Urothelium cell line (cell line): ENCODE measurements at places on chromosomes 5 and 9.

GRCh38 chr5:166123717-166124116, 2167.7 kb upstream of the WWC1 start:
- peak; percentile 14 for DNase-seq

DNA sequence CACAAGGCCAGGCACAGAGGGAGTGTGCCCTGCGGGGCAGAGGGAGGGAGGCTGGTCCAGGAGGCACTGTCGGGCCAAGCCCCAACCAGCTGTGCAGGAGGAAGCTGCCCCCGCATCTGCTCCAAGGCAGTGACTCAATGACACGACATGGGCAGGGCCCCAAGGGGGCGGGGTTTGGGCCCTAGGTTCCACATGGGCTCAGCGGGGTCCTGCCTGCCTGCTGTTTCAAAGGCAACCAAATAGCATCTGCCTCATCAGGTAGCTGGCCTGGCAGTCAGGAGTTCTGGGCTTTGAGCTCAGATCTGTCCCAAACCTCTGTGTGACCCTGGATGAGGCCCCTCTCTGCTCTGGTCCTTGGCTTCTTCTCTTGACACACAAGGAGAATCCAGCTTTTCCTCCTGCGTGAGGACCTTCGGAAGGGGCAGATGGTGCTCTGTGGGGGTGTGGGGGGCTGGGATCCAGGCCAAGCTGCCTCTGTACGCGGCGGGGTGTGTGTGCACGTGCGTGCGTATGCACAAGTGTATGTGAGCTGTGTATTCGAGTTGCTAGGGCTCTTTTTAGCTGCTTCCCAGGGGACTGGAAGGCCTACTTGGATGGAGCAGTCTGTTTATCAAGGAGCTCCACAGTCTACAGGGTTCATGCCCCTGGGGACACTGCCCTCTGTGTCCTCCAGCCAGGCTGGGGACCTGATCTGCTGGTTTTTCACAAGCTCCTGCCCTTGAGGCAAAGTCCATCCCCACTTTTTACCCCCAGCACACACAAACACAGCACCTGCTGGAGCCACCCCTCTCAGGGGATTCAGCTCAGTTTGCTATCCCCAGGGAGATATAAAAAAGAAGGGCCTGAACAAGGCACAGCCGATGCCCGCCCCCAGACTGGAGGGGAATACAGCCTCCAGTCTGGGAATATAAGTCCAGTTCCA, 138.9 kb downstream of the RGS3 start:
- DNase-seq, result peak; percentile 84

- no peak for DNase-seq
These were observed 236.8 kb downstream of the ARHGEF28 start for GRCh38 chr5:73862796-73863195.

DNA sequence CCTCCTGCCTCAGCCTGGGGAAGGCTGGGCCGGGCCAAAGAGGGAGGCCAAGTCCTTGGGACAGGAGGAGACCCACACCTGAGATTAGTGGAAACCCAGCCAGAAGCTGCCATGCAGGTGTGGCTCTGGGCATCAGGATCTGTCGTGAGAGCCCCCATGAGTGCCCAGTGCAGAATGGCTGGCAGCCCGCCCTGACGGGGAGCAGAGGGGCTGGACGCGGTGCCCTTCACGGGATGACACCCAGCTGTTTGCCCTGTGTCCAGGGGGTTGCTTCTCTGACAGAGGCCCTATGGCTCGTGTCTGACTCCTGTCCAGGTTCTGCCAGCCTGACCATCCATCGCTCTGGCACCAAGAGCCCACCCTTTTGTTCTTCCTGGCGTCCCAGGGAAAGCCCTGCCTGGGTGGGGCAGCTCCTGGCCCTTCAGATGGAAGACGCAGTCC, 8.5 kb downstream of the DIPK1B start:
- DNase-seq, result no peak

DNA sequence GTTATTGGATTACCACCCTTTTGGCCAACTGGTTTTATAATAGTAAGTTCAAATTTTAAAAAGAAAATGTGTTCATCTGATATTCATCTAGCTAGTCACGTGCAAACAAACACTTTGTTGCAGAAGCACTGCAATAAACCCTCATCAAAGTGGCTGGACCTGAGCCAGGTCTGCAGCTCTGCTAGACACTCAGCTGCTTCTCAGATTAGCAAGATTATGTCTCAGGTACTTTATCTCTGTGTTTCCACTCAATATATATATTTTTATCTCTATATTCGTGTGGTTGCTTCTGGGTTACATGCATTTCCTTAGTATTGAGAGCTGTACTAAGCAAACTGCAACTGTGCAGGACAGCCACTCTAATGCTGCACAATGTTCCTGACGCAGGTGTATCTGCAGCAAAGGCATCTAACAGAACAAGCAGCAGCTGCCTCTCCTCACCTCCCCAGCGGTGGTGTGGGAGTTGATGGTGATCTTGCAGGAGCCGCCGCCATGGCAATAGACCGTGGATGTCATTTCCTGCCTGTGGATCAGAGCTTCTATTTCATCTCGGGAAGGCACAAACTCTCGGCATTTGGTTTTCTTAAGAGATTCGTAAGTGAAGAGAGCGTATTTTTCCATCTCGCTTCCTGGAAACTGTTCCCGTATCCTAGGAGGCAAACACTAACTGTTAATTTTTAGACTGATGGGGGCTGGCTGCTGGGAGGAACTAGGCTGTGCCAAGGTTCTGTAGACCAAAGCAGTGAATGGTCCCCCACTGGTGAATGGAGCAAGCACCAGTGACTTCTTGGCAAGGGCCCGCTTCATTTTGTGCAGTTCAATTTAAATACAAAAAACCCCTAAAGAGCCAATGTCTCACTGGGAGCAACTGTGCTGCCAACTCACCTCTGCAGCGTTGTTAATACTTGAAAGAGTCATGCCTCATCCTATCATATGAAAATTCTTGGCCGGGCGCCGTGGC, 56.7 kb upstream of the RETREG1 start:
- DNase-seq, result no peak
